ENCODE measurements at places on chromosomes 3 and 15. TPM values are rescaled to one million over a fixed set of nuclear protein-coding genes. Genes with fewer than 3 reads are reported as not detected.

POTEB3 gene
- not detected for polyA plus RNA-seq

UROC1 gene
- polyA plus RNA-seq = 0.09 TPM

LYSMD2 gene
- polyA plus RNA-seq = 3.7 TPM

MYZAP gene
- polyA plus RNA-seq = 3.0 TPM

TMEM43 gene
- 53.7 TPM for polyA plus RNA-seq
